ENCODE measurements at places on chromosomes 6 and 20.

DNA sequence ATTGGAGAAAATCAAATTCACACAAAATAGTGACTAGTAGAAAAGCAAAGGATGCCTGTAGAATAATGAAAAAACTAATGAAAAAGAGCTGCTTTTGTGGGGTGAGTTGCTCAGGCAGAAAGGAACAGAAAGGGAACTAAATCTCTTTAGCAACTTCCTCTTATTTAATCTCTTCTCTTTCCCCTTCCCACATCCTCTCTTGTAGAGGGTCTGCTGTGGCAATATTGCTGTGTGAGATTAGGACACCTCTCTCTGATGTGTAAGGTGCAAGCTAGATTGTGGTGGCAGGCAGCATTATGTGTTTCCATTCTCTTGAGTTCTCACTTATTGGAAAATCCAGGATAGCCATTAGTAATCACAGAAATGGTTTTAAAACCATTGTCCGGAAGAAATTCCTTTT is 49.7 kb downstream of the SYNE1 start:
- no peak for DNase-seq

DNA sequence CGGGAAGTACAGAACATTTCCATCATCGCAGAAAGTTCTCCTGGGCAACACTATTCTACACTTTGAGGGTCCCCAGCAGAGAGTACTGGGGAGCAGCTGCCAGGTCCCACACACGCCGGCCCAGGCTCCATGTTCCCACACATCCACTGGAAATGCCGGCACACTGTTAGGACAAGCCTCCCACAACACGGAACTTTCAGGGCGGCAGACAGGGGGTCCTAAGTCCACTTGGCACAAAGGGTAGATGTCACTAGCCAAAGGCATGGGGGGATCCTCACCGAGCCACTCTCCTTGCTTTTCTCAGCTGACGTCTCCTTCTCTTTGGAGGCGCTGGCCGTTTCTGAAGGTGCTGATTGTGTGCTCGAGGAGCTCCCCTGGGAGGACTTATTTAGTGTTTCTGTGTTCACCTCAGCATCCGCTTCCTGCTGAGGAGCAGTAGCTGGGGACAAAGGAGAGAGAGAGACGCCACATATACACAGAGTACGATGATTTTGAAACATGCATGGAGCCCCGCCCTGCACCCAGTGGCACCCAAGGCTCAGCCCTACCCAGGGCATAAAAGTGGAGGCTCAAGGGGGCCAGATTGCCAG is 135.4 kb downstream of the ZMYND8 start:
- no peak for DNase-seq

DNA sequence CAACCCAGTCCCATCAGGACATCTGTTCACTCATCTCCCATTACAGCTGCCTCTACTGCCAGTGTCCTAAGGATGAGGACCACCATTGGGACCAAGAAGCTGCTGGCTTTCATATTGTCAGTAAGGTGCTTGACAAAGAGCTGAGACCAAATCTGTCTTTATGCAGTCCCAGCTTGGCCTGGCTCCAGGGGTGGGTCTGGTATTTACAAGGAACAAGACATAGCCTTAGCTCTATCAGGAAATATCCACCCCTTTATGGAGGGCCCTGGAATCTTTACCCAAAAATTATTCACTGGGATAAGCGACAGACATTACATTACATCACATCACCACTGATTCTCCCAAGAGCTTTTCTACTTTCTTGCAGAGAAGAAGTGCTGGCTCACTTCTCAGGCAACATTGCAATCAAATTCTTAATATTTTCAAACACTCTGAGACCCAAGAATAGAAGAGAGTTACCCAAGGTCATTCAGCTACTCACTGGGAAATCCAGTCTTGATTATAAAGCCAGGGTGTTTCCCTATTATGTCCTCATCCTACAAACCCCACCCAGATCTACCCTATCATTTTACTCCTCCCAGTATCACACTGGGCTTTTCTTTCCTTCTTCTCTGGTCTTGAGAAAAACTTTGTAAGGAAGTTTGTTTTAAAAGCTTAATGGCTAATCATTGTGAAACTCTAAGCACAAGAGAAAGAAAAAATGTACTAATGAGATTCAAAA is 11.5 kb upstream of the PI3 start:
- DNase-seq, result no peak

- DNase-seq, result no peak
These were observed 132.6 kb downstream of the GMPR start for GRCh38 chr6:16370943-16371342.

DNA sequence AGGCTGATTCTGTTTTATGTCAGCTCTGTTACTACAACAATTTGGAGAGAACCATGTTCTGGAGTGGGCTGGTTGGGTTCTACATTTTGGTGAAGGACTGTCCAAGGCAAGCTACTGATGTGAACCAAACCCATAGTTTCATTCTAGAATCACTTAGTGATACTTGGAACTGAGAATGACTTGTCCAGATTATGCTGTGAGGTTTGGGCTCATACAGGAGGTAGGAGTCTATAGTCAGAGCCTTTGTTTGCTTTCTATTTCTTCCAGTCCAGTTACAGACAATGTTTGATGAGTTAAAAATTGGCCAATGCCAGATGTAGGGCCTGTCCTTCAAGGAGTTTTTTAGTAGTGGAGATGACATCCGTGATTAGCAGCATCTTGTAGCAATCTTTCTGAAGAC is 97.9 kb downstream of the LRRC1 start:
- no peak for DNase-seq

DNA sequence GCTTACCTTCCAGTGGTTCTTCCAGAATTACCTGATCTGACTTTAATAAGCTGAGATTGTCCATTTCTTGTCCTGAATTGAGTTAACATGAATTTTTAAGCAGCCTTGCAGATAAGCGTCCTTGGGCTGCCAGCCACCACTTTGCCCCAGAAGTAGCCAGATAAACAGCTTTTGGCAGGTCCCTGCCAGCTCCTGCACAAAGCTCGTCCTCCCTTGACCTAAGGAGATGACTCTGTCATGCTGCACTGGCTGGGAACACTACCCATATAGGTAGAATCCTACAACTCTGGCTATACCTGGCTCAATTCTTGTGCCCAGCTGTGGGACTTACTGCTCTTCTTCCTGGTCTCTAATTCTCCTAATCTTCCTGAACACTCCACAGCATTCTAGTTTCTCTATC is 39.6 kb upstream of the AAR2 start:
- DNase-seq, result no peak

DNA sequence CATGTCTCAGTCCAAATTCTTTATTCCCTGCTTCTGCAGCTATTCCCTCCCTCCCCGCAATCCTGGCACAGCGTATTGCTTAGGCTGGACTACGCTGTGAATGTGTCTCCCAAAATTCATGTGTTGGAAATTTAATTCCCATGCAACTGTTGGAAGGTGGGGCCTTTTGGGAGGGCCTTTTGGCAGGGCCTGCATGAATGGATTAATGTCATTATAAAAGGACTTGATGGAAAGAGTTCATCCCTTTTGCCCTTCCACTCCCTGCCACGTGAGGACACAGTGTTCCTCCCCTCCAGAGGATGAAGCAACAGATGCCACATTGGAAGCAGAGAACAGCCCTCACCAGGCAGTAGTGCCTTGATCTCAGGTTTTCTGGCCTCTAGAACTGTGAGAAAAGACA is 20.4 kb upstream of the NOTCH4 start:
- DNase-seq, result no peak

DNA sequence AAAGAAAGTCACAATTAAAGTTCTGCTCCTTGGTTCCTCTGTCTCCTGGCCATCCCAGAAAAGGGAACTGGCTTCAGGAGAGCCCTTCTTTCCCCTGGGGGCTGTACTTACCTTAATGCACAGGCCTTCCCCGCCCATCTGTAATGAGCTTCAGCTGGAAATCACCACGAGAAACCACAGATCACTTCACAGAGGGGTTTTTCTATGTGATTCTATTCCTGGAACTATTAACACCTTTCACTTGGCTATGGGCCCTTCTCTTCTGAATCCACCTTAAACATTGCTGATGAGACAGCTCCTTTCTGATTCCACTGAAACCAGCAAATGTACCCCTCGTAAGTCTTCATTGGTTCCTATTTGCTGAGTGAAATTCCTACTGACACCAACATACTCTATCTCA is 80.7 kb downstream of the FOXF2 start:
- no peak for DNase-seq

GRCh38 chr6:169970306-169970988 is 219.0 kb downstream of the ERMARD start:
- no peak for DNase-seq

GRCh38 chr6:159720708-159721107 is 6.6 kb upstream of the WTAP start:
- DNase-seq, result peak; percentile 72

DNA sequence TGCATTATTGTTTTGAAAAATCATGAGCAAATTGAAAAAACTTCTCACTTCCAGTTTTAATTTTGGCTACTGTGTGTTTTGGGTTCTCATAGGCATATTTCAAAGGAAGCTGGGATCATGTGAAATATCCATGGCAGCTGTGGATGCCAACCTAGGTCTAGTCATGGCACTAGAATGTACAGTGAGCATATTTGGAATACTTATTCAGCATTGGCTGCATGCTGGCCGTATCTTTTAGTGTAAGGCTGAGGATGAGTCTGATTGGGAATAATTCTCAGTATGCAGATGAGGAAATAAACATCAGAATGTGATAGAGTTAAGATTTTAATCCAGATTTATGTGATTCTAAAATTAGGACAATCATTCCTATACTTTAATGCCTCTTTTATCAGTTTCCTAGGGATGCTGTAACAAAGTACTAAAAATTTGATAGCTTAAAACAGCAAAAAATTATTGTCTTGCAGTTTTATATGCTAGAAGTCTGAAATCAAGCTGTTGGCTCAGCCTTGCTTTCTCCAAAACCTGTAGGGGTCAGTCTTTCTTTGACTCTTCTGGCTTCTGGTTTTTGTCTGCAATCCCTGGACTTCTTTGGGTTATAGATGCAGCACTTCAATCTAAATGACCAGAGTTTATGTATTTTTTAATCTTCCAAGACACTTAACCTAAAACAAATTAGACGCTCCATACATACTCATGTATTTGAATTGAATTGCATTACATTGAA is 37.7 kb upstream of the DEFB112 start:
- no peak for DNase-seq

DNA sequence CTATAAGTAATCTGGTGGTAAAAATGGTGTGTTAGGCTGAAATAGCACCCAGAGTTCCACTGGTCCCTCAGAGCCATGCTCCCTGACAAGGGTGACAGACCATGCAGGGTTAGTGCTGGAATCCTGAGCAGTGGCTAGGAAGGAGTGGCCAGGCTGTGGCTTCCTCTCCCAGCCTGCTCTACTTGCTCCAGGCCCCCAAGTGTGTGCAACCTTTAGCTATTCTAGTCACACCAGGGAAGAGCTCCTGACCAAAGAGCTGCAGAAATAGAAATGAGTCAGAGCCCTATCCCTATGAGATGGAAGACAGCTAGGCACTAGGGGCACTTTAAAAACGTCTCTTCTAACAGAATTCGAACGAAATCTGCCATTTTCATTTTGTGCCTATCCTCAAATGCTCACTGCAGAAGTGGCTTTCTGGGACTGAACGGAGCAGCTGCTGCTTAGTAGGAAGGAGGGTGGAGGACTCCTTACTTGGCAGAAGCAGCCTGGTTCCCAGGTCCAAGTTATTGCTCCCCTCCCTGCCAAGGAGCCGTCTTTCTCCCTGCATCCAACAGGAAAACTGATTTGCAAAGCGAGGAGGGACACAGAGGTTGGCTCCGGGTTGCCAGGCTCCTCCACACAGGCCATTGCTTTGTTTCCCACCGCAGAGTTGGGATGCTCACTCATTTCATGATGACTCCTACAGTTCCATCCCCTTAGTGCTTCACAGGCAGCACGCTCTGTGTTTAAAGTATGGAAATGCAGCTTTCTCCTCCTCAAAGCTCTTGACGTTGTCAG is 754.5 kb downstream of the C6orf118 start:
- no peak for DNase-seq

DNA sequence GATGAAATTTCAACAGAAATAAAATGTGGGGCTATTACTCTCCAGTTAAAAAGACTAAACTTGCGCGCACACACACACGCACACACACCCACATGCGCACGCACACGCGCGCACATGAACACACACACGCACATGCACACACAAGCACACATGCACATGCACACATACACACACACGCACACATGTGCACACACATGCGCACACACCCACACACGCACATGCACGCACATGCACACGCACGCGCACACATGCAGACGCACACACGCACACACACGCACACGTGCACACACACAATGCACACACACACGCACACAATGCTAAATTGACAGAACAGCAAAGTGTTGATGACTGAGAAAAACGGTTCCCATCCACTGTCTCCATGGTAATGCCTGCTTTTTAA is 754.1 kb downstream of the CBLN4 start:
- no peak for DNase-seq

- no peak for DNase-seq
These were observed 14.3 kb upstream of the TAGAP start for GRCh38 chr6:159059141-159059540.

DNA sequence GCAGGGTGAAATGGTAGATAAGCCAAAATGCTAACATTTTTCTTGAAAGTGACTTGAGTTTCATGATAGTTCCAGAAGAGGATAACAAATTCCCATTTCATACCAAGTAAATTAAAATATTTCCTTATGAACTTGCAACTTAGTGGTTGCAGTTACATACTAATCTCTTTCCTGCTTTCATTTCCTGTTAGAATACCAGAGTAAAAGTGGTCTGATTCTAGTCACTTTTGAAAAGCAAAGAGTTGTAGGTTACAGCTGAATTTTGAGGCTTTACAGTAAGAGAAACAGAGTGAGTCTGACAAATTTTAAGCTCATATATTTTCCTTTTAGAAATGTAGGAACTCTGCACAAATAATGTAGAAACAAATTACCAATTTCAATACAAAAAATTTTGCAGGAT is 117.4 kb downstream of the ZFAND3 start:
- no peak for DNase-seq

DNA sequence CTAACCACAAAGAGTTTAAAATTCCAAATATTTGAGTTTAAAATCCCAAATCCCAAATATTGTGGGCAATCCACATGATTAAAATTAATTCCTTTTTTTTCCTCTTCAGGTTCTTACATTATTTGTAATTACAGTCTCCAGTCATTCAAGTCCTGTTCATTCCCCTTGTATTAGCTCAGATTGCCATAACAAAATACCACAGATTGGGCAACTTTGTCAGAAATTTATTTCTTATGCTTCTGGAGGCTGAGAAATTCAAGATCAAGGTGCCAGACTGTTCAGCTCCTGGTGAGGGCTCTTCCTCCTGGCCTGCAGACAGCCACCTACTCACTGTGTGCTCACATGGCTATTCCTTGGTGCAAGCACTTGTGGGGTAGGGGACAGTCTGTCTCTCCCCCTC is 105.5 kb downstream of the ARMC2 start:
- DNase-seq, result no peak

DNA sequence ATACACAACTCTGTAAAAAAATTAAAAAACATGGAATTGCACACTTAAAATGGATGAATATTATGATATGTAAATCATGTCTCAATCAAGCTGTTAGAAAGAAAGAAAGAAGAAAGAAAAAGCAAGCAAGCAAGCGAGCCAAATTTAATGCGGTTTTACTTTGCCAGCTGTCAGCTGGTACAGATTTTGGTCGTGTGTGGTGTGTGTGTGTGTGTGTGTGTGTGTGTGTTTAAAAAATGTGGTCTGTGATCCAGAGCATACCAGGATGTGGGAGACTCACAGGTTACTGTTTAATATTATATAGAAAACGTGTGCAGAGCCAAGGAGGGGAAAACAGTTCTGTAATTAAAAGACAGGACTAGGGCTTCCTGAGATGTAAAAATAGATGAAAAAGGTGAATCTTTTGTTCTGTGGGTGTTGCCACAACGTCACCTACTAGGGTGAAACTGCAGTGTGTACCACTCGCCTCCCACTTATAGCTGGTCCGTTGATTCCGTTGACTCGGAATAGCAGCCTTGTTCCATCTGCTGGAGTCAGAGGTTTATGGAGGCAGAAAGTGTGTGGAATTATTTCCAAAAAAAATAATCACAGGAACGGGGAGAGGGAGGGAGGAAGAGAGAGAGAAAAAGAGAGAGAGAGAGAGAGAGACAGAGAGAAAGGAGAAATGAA is 197.7 kb downstream of the BCAS1 start:
- DNase-seq, result no peak

All from NCI-H69 (cell line).